ENCODE measurements at places on chromosomes 5 and 9.

DNA sequence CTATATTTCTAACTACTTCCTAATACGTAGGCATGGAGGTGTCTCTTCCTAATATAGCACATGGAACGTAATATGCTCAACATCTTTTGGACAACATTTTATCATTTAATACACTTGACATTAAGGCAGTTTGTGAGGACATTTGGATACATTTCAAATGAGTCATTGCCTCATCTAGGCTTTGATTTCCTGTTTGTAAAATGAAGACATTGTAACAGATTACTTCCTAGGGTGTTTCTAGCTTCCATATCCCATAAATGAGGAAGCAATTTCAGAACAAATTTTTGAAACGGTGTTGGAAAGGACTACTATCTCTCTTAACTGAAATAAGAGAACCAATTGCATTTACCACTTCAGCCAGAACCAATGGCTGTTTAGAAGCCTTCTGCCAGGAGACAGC is 38.7 kb downstream of the SLC28A3 start:
- DNase-seq = no peak

GRCh38 chr5:138929571-138929955 is 54.4 kb upstream of the LRRTM2 start:
- no peak for DNase-seq

DNA sequence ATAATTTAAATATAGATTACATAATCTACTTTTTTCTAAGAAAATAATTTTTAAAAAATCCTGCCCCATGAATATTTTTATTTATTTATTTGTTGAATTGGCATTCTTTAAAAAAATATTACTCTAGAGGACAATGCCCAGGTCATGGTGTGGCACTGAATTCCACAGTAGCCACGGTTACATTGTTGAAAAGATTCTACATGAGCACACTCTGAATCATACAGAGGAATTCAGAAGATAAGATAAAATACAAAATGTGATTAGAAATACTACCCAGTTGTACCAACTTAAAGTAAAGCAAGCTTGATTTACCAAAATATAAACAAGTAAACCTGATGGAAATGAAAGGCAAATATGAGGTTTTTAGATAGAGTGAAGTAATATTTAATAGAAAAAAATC is 183.7 kb downstream of the HCN1 start:
- no peak for DNase-seq

DNA sequence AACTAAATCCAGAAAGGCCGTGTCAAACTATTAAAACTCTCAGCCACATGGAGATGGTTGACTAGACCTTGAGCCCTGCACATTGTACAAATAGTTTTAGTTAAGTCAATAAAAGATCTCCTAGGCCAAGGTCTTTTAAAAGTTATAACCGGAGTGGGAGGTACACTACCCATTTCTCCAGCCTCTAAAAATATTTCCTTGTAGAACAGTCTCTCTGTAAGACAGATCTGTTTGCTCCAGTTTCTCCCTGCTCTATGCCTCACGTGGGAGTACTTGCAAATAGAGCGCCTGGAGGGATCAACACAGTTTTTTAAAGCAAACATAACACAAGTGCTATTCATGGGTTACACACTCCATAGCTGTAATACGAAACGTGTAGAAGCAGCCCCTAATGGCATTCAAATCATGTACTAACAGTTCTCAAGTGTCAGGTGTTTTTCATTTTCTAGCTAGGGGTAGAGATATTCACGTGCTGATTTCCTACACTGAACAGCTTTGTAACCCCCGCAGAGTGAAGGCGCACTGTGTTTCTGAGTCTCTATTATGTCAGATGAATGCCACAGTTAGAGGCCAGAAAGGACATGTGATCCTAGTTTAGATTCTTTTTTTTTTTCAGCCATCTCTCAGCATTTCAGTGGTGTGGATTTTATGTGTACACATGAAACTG is 703.4 kb upstream of the GRAMD2B start:
- peak; percentile 98 for DNase-seq

DNA sequence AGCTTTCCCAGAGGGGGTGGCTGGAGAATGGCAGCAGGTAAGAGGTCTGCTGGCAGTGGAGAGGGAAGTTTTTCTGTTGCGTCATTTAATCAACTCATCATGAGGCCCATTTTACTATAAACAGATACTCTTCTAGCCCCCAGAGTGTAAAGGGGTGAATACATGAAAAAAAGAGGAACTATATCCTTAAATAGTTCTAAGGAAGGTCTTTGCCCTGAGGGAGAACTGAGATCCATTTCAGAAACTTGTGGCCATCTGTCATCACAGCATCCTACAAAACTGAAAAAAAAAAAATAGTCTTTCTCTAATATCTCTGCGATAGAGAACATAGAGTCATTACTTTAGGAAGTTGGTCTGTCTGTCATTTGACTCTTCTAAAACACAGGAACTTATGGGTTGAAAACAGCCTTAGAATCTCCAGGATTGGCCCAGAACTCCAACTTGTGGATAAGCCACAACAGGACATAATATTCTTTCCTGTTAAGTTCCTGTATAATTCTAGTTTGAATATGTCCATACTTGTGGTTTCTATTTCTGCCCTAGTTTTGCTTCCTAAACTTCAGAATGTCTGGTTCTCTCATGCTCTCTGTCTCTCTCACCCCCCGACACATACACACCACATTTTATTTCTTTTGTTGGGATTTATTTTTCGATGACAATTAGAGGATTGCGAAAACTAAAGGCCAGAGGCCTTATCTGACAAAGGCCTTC is 238.5 kb upstream of the PIK3R1 start:
- DNase-seq = no peak

- DNase-seq = no peak
Observed at GRCh38 chr9:123741214-123741613, 188.7 kb downstream of the DENND1A start.

GRCh38 chr5:82111191-82111590 is 139.4 kb downstream of the ATG10 start:
- DNase-seq = no peak

DNA sequence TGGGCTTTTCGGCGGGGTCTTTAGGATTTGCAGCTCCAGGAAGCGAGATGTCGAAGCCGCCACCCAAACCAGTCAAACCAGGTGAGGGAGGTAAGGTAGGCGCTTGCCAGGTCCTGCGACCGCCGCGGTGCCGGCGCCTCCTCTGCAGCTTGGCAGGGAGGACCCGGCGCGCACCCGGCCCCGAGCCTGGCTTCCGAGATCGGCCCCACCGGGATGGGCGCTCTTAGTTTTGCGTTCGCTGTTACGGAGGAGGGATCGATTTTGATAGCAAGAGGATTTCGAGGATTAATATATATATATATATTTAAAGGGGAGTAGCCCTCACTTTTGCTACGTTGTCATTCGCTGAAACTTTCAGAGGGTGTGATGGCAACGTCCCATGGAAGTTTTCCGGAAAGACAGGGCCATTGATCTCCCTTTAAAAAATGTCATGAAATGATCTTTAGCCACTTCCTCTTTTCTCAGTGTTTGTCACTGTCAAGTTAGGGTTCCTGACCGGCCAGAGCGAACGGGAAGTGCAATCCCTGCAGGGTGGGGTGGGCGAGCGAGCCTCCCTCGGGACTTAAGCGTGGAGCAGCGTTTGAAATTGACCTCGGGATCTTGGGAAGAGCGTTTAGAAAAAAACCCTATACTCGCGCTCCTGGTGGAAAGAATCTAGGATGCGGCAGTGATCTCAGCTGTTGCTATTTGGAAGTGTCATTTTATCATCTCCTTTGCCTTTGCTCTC is 495 bp downstream of the OSTF1 start:
- no peak for DNase-seq
